ENCODE measurements at places on chromosomes 7 and 10.

GRCh38 chr10:69455006-69455763 lies 3.9 kb downstream of the TSPAN15 start:
- DNase-seq = no peak

- DNase-seq = no peak
Observed at GRCh38 chr7:102061981-102062390, 224.7 kb upstream of the SH2B2 start.

DNA sequence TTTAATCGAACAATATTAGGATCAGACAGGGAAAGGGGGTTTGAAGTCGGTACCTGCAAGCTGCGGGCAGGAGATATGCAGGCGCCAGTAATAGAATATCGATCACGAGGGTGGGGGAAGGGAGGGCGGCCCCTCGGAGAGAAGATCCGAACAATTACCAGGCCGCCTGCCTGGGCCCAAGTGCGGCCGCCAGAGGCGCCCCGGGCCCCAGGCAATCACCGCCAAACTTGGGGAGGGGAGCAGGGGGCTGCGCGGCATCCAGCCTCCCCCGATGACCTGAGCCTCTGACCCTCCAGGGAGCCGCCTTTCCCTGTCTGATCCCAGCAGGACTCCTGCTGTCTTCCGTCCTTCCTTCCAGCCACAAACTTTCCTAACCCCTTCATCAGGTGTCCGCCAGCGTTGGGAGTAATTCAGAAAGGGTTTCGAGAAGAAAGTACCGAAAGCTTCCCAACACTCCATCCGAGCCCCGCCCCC lies 1.1 kb downstream of the NKX1-2 start:
- DNase-seq = no peak

- DNase-seq = no peak
Observed at GRCh38 chr7:946256-946996, 8.1 kb downstream of the ADAP1 start.

DNA sequence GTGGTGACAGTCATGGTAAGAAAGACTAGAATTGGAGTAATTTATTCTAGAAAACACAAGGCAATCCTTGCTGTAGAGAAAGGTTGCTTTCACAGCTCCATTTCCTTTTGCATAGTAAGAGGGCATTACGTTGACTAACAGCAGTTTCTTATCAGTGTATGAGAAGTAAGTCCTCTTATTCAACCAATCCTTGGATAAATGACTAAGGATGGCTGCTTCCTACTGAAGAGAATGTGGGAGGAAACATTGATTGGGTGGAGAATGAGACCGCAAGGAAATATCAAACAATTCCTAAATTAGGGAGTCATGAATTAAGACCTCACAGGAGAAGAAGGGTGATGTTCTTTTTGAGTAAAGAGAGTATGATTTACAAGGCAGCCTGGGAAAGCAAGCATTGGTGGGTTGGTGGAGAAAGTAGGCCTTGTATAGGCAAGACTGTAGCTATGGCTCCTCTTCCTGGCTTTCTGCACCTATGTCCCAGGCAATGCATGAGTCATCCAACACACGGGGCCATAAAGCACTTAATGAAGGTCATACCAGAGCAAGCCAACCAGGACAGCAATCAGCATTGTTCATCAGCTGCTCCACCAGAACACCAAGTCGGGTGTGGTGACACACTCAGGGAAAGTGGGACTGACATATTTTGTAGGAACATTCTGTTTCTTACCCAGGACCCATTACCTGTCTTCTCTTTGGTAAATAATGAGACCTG lies 5.6 kb downstream of the MGAM start:
- DNase-seq = no peak

DNA sequence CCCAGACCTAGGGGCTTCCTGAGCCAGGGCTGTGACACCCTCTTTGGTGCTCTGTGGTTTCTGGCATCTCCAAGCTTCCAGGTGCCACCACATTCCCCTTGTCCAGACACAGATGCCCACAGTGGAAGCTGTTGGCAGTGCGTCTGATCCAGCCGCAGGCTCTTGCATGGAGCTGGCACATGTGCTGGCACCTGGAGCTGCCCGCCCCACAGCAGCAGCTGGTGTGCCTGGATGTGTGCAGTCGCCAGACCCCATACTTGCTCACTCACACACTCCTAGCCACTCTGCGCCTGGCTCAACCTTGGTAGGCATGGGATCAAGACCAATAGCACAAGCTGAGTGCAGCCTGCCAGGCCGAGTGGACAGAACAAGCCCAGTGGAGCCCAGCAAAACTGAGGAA lies 106.5 kb downstream of the LYZL1 start:
- no peak for DNase-seq

DNA sequence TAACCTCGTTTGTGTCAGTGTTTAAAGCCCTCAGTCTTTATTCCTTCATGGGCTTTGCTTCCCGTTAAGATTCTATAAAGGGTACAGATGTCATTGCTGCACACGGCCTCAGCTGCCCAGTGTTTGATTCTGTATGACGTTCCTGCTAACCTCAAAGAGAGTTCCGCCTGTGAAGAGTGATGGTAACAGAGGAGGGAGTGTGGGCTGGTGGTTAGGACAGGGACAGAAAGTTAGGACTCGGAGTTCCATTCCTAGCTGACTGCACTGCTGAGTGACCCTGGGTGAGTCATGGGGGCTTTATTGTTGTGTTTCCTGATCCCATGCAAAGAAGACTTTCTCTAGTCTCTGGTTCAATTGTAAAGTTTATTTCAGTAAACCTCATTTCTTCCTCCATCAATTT lies 227.1 kb downstream of the DYNC1I1 start:
- no peak for DNase-seq

GRCh38 chr10:6511347-6511746 lies 68.7 kb downstream of the PRKCQ start:
- no peak for DNase-seq

DNA sequence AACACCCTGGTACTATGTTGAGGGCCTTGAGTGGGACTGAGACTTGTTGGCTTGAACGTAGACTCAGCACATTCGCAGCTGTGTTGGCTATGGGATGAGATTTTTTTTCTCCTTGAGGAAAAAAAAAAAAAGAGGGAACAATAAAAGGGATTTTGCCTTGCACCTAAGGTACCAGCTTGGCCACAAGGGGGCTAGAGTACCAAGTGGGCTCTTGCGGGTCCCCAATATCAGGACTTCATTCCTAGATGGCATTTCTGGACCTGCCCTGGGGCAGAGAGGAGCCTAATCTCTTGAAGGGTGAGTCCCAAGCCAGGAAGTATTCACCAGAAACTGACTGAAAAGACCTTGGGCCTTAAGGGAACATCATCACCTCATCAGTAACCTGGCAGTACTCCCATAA lies 1083.6 kb upstream of the PHF14 start:
- DNase-seq = no peak

DNA sequence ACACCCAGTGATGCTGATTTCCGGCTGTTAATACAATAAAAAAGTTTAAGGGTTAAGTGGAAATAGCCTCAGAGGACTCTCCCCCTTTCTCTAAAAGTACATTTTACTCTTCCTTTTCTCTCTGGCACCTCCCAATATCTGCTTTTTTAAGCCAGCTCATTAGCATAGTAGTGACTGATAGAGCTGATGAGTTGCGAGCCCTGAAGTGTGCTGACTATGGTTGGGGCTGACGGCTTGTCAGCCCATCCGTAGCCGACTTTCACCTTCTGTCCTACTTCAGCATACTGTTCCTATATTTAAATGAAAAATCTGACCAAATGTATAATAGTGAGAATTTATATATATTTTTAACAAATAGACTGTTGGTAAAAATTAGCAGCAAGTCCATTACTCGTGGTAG lies 80.0 kb downstream of the SHH start:
- no peak for DNase-seq

DNA sequence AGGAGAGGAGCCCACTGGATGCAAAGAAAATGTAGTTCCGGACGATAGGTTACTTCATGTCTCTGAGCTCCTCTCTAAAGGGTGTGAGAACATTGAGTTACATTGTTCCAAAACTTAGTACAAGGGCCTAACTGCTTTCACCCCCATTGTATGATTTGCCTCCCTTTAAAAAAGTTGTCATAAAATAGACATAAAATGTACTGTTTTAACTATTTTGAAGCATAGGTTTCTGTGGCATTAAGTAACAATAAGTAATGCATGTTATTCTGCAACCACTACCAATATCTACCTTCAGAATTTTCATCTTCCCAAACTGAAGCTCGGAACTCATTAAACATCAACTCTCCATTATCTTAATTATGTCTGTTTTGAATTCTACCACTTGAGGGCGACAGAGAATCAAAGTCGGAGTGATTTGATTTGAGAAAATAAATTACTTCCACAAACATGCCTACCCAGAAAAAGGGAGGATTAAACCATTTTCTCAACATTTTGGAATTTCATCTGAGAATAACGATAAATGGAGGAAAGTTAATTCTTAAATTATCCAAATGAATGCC lies 2.7 kb downstream of the IGFBP1 start:
- peak; percentile 45 for DNase-seq

DNA sequence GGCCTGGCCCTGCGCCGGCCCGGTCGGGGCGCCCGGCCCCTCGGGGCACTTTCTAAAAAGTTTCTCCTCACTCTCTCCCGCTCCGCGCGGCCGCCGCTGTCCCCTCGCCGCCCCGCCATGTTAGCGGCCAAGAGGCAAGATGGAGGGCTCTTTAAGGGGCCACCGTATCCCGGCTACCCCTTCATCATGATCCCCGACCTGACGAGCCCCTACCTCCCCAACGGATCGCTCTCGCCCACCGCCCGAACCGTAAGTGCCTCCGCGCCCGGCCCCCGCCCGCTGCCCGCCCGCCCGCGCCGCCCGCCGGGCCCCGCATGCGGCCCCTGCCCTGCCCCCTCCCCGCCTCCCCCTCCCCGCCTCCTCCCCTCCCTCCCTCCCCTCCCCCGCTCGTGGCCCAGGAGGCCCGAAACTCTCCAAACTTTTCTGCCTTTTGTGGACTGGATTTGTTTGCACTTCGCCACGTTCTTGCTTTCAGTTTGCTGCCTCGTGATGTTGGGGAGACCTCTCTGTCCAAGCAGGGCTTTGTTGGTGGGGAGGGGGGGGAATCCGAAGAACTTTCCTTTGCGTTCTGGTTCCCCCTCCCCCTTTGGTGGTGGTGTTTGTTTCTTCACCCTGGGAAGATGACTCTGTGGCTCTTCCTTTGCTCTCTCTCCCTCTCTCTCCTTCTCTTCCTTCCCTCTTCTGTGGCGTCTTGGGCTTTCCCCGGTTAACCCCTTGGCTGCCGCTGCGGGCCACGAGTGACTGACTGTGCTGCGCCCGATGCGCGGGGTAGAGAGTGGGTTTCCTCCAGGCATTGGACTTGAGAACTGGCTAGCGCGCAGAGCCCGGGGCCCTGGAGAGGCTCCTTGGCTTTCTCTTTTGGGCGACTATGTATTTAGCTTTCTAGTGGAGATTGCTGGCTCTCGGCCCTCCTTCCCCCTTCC lies 1.6 kb downstream of the TCF7L2 start:
- DNase-seq = no peak

GRCh38 chr10:64346389-64346788 lies 825.2 kb downstream of the REEP3 start:
- DNase-seq = no peak

- no peak for DNase-seq
Observed at GRCh38 chr10:112071596-112072133, 111.9 kb downstream of the GPAM start.

- DNase-seq = no peak
Observed at GRCh38 chr7:39002755-39003154, 25.0 kb downstream of the POU6F2 start.

DNA sequence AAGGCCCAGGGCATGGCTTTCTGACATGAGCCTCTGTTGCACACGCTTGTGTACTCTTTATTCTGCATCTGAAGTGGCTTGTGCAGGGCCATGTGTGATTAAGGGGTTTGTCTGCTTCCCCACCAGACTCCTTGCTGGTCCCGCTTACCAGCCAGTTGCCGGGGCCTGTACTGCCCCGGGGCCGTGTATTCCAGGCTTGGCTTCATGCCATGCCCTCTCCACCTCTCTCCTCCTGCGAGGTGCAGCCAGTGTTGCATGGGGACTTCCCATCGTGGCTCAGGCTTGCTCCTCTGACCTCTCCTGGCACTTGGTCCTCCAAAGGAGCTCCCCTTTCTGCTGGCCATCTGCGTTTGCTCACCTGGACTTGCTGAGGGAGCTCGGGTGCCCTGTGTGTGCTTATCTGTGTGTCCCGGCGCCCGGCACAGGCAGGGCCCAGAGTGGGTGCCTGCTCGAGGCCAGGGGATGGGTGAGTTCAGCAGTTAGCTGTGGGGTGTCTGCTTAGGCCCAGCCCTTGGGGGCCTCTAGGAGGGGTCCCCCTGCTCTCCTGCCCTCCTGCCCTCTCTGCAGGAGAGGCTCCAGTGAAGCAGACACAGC lies 11.0 kb upstream of the C10orf143 start:
- DNase-seq = no peak

DNA sequence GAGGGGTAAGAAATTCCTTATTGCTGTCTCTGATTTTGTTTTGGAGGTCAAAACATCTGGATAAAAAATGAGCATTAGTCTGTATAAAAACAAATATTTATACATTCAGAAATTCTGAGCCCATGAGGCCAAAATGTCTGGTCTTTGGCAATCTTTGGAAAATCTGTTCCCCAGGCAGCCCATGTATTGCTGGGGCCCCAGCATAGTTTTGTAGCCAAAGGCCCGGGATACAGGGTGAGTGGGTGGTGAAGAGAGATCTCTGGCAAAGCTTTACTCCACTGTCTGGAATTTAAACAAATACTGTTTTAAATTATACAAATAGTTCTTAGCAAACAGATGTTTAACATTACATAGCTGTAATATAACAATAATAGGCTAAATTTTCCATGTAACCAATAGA lies 134.7 kb upstream of the GALNT17 start:
- no peak for DNase-seq

- no peak for DNase-seq
Observed at GRCh38 chr7:70679661-70680060, 452.3 kb upstream of the GALNT17 start.

DNA sequence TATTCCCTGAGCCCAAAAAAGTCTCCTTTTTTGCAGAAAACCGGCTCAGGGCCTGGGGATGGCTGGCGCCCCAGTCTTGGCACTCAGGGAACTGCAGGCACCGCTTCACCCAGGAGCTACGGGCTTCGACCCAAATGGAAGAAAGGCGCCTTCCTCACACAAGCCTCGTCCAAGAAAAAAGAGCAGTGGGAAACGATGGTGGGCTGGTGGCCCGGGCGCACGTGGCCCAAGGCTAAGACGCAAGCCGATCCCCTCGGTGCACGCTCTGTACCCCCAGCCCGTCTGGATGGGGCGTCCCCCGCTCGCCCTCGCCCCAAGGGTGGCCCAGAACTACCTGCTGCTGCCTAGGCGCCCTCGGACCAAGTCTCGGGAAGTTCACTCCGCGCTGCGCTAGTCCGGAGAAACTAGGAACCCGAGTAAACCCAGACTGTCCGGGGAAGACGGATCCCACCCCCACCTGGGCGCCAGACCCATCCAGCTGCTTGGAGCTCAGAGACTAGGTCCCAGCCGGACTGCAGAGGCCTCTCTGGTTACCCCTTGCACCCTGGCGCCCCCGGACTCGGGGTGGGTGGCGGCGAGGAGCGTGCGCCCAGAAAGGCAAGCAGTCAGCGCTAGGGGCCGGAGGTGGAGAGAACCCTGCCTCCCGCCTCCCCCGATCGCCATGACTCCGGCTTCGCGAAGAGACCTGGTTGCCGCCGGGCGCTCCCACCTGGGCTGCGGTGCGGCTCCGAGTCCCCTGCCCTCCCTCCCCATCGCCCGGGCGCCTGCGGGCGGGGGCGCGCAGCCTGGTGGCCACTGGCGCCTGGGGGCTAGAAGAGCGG lies 76.4 kb downstream of the CALN1 start:
- DNase-seq = no peak

- no peak for DNase-seq
Observed at GRCh38 chr10:72502581-72502980, 123.3 kb downstream of the MICU1 start.

- DNase-seq = no peak
Observed at GRCh38 chr7:139852482-139852845, 23.4 kb downstream of the TBXAS1 start.
